ENCODE measurements at places on chromosomes 7 and 10.

GRCh38 chr7:35968140-35968940 lies 167.5 kb downstream of the SEPTIN7 start:
- DNase-seq = no peak

- DNase-seq = no peak
Measured at GRCh38 chr10:16777473-16778370, 39.5 kb downstream of the RSU1 start.

- DNase-seq = no peak
Measured at GRCh38 chr10:87546971-87547413, 42.3 kb downstream of the MINPP1 start.

DNA sequence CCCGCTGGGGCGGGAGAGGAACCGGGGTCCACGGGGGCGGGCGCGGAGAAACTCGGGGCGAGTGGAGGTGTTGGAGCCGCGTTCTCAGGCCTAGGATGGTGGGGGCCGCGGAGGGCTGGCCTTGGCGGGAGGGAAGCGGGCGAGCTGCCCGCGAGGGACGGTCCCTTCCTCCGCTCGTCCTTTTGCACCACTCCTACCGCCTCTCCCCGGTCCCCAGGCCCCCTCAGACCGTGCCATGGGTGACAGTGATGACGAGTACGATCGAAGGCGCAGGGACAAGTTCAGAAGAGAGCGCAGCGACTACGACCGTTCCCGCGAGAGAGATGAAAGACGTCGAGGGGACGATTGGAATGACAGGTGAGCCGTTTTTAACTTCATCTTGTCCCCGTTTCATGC lies 451 bp downstream of the SRRT start:
- no peak for DNase-seq

DNA sequence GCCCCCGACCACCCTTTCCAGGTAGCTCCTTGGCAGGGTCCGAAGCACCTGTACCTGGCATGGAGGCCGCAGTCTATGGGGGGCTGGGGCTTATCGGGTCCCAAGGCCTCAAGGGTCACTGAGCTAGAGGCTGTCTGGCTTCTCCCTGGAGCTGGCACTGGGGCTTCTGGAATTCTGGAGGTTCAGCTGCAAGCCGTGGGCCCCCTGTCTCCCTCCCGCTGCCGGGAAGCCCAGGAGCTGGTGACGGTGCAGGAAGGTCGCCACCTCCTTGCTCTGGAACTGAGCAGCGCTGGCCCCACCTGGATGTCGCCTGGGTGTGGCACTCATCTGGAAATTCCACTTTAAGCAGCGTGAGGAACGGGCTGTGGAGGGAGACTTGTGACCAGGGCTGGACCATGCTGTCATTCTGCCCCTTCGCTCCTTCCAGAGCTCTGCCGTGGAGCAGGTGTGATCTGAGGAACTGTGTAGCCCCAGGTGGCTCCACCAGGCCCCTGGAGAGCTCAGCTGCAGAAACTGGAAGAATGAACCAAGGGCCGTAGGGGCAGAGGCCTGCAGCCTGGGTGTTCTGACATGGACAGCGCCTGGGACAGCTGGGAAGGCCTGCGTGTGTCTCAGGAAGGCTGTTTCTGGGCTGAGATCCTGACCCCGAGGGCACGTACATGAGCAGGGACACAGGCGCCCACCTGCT lies 129.7 kb upstream of the PPP2R2D start:
- DNase-seq = no peak

GRCh38 chr10:11245510-11245909 lies 227.8 kb downstream of the CELF2 start:
- DNase-seq = no peak

- no peak for DNase-seq
Measured at GRCh38 chr10:68046642-68047041, 28.4 kb downstream of the HERC4 start.

DNA sequence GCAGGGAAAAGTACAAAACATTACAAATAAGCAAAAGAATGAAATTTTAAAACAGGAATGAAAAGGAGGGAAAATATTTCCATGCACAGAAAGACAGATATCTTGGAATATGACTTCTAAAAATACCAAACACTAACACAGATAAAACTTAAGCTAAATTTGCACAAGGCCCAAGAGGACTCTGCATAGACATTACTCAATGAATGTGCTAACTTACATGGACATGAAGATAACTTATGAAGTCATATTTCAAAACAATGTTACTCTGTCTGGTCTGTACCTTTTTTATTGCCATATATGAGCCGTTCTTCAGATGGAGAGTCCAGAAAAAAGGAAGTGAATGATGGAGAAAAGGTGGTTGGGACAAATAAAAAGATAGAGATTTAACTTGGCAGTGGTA lies 15.0 kb upstream of the MSS51 start:
- no peak for DNase-seq

DNA sequence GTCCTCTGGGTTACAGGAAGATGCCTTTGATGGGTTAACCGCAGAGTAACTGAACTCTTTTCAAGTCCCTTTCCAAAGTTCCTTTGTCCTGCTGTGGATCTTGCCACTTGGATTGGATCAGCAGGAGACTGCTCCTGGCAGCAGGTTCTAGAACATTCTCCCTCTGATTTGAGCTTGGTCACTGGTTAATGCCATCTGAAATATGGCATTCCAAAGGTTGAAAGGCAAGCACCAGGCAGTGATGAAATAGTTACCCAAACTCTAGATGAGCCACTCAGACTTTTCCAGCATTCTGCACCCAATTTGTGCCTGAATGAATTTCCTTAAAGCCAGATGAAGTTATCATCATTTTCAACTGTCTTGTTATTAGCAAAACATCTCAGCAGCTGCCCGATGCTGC lies 343.9 kb downstream of the RNLS start:
- no peak for DNase-seq

GRCh38 chr10:104396581-104396980 lies 42.9 kb downstream of the CFAP58 start:
- no peak for DNase-seq

GRCh38 chr7:94658826-94659225 lies 2.9 kb upstream of the SGCE start:
- DNase-seq = no peak

DNA sequence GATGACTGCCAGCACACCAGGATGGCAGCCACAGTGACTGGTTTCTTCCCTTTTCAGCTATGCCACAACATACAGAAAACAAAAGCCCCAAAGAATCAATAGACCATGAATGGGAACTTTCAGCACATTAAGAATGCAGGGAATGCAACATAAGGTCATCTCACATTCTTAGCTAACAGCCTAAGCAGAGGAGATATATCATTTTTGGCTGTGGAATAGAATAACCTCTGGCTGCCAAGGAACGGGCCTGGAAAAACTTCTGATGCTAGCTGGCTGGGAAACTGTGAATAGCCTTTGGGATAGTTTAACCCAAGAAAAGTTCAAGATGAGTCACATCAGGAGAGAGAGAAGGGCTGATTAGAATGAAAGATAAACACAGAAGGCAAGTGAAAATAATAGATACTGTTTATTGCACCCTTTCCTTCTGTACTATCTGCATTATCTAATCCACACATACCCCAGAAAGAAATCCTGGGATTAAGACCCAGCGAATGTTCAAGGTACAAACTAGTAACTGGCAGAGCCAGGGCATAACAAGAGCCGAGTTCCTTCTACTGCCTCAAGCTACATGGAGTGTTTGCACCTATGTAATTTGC lies 169.2 kb downstream of the SEMA3A start:
- no peak for DNase-seq

DNA sequence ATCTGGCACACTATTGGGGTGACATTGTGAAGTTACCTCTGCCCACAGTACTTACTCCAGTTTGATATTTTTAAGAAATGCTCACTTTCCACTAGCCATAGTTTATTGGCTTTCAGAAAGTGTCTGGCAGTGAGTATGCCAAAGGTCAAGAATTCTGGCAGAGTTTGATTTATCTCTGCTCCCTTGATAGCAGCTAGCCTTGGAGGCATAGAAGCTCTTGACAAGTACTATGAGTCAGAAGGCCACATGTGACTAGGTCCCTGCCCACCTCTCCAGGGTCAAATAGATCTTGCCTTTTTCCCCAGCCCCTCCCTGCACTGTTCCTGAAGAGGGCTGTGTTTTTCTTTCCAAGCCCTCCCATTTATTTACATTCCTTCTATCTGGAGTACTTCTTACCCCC lies 202.2 kb downstream of the AUTS2 start:
- no peak for DNase-seq

DNA sequence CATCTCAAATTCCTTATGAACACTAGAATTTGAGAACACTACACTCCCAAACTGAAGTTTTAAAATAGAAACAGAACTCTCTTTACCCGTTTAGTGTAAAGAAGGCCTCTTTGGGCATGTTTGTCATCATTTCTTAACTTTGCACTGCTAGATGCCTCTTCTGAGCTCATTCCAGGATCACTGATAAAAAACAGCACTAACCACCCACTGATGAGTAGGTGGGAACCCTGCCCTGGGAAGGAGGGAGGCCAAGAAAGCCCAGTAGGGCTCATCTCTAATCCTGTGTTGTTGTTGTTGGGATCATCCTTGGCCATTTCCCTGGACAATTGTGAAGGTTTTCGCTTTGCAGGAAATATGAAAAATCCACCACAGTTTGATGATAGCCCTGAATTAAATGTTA lies 68.2 kb downstream of the CUBN start:
- DNase-seq = no peak

Data from Peyer's patch (tissue), 4 donors.